ENCODE measurements at places on chromosomes 6 and 20.

DNA sequence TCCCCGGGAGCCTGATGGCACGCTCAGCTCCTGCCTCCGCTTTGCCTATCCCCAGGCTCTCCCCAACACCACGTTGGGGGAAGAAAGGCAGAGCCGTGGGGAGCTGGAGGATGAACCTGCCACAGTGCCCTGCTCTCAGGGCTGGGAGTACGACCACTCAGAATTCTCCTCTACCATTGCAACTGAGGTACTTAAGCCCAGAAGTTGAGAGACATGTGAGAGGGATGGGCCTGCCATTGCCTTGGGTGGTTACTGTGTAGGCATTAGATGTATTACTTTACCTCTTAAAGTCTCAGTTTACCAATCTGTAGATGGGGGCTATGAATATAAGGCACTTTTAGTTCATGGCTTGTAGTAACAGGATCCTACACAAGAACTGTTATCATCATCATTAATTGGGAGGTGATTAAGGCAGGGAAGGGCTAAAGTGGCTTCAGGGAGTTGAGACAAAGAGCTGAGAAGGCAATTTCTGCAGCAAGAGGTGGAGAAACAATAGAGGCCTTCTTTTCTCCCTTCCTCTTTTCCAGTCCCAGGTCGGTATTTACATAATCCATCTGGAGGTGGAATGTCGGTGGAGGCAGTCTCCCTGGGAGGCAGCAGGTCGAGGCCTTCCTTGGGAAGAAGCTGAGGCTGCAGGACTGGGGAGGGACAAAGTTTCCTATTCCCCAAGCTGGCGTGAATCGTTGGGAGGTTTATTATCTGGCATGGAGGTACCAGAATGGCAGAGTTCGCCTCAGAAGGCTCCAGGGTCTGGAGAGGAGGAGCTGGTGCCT is 691 bp downstream of the SLC22A7 start:
- DNase-seq = no peak

GRCh38 chr6:43308101-43308989 is at the start of gene CRIP3:
Gene CRIP3 (minus strand): TSS chr6:43308826. CDS start chr6:43308792, 34 bp downstream.
- no peak for DNase-seq

- peak; percentile 28 for DNase-seq
These were observed 48.6 kb downstream of the SLC2A10 start for GRCh38 chr20:46757754-46758678.

GRCh38 chr6:156694679-156695078 is 82.5 kb upstream of the ARID1B start:
- DNase-seq = no peak

- DNase-seq = no peak
These were observed 14.5 kb downstream of the ADISSP start for GRCh38 chr20:3753098-3753497.

DNA sequence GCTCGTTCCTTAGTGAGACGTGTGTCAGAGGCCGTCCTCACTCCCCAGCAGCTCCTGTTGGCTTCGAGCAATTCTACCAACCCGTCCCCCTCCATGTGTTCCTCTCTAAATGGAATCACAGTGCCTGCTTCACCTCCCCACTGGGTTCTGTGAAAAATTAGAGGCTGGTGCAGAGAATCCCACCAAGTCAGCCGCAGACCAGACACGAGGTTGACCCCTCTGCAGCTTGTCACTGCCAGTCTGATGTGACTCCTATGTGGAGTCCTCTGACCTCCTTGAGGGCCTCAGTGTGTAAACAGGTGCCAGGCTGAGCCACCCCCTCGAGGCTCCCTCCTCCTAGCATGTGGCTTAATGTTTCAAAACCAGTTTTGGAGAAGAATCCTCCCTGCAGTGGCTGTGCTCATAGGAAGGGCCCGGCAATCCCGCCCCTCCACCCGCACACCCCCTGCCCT is 12.6 kb upstream of the IRF4 start:
- no peak for DNase-seq

DNA sequence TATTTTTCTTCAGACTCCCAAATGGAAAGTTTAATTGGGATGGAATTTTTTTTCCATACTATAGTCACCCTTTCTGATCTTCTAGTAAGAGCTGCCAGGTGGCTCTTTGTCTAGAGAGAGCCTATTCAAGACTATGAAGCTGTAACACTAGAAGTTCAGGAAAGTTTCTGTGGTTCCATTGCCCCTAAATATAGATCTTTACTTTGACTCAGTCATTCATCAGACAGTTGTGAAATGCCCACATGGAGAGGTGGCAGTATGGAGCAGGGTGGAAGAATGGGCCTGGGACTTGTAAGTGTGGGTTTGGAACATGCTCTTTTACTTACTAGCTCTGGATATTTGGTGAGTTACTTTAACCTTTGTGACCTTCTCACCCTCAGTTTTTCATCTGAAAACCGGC is 87.8 kb downstream of the CTNNBL1 start:
- DNase-seq = no peak

GRCh38 chr6:56992703-56993102 is 37.8 kb downstream of the BEND6 start:
- DNase-seq = no peak

GRCh38 chr6:2841264-2842138 is at the start of gene SERPINB1:
Gene SERPINB1 (minus strand): TSS chr6:2841863. CDS start chr6:2840586, 1,277 bp downstream.
- DNase-seq = peak; percentile 72

- no peak for DNase-seq
These were observed 1.5 kb upstream of the HMGN4 start for GRCh38 chr6:26536571-26537159.

GRCh38 chr6:48194596-48195295 is 83.7 kb upstream of the PTCHD4 start:
- DNase-seq = no peak
